Cerebellar cortex (tissue), 1 donor: ENCODE measurements at places on chromosomes 7 and 10.

DNA sequence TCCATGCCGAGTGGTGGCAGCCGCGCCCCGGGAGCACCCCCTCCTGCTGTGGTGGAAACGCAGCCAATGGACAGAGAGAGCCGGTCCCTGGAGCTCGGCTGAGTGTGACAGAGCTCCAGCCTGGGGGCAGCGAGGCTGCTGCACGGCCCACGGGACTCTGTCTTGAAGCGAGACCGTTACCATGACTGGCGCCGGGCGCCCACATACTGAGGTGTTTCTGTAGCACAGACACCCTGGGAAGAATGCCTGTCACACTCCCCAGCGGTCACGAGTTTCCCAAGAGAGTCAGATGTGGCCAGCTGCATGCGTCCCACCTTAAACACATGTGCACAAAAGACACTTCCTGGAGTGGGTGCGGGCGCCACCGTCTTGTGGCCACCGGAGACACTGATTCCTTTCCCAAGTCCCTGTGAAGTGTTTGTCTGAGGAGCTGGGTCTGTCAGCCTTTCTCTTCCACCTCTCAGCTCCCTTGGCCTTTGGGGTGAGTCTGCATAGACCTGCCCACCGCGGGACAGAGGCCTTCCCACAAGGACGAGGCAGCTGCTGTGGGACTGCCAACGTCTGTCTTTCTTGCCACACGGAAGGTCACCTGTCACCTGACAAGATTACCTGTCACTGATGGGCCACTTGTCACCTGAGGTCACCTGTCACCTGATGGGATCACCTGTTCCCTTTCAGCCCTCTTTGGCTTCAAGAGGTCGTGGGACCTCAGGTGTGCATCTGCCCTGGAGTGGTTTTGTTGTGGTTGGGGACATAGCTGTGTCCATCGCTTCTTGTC lies 94.6 kb downstream of the DNAJB6 start:
- DNase-seq: no peak

- DNase-seq: no peak
Measured at GRCh38 chr7:114269714-114270113, 144.9 kb upstream of the FOXP2 start.

DNA sequence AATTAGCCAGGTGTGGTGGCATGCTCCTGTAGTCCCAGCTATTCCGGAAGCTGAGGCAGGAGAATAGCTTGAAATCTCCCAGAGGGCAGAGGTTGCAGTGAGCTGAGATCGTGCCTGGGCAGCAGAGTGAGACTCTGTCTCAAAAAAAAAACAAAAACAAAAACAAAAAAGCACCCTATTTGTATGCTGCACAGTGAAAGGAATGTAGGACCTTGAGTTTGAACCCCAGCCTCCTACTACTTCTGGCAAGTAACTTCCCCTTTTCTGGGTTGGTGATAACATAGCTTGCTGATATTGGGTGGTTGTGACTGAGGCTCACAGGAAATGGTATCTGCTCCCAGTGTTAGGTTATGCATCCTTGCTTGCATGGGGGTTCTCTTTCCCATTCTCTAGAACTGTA lies 205.3 kb downstream of the BUB3 start:
- no peak for DNase-seq

DNA sequence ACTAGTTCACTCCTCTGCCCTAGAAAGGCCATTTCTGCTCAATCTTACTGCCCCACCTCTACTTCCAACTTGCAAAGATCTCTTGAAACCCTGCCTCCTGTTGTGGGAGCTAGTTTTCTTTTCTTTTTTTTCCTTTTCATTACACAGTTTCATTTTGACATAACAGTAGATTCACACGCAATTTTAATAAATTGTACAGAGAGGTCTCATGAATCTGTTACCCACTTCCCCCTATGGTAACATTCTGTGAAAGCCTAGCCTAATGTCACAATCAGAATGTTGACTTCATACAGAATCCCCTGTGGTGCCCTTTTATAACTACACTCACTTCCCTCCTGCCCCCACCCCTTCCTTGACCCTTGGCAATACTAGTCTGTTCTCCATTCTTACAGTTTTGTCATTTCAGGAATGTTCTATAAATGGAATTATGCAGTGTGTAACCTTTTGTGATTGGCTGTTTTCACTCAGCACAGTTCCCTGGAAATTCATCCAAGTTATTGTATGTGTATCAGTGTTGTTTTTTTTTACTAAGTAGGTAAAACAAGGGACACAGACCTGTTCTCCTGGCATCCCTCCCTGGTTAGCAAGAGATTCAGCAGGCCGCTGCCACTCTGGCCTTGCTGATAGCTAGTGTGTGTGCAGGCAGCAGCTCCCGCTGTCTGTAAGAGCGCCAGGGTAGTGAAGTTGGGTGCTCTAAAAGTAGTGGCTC lies 21.5 kb downstream of the CHST3 start:
- DNase-seq: no peak

DNA sequence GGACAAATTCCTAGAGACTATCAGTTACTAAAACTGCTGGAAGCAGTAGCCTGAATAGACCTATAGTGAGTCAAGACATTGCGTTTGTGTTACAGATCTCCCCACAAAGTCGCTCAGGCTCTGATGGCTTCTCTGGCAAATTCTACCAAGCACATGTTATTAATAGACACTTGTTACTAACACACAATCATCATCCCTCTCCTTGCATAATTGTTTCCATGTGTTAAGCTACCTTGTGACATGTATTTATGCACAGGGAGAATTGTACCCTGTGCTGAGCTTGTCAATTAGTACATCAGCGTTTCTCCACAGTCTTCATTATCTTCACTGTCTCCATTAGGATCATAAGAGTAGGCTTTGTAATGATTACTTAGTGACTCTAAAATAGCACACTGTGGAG lies 31.2 kb downstream of the DYNC2I1 start:
- DNase-seq: no peak

DNA sequence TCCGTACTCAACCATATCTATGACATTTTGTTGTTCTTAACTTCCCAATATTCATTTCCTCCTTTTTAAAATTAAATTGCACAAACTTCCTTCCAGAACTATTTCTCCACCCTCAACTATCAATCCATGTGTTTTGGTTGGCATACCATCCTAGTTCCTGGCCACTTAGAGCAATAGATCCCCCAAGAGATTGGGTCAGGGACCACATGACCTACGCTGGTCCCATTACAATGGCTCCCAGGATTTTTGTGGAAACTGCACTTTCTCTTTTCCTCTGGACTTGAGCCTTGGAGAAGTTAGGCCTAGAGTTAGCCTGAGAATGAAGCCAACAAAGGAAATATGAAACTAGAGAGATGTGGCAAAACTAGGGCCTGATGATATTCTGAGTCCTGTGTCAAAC lies 55.7 kb upstream of the CASD1 start:
- no peak for DNase-seq

DNA sequence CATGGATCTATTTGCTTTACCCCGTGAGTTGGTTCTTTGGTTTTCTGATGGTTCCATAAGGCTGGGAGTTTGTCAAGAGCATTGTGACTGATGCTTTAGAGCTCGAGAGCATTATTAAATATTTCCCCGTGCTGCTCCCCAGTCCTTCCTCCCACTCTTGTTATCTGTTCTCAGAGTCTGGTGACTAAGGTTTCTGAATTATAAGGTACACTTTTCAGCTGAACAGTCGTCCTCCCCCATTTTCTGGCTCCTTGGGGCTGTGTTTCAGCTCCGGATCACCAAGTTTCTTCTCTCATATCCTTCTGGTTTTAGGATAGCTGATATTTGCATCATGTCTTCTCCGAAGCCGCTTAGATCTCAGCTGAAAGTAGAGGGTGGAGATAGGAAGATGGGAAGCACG lies 57.8 kb upstream of the CACNB2 start:
- no peak for DNase-seq

DNA sequence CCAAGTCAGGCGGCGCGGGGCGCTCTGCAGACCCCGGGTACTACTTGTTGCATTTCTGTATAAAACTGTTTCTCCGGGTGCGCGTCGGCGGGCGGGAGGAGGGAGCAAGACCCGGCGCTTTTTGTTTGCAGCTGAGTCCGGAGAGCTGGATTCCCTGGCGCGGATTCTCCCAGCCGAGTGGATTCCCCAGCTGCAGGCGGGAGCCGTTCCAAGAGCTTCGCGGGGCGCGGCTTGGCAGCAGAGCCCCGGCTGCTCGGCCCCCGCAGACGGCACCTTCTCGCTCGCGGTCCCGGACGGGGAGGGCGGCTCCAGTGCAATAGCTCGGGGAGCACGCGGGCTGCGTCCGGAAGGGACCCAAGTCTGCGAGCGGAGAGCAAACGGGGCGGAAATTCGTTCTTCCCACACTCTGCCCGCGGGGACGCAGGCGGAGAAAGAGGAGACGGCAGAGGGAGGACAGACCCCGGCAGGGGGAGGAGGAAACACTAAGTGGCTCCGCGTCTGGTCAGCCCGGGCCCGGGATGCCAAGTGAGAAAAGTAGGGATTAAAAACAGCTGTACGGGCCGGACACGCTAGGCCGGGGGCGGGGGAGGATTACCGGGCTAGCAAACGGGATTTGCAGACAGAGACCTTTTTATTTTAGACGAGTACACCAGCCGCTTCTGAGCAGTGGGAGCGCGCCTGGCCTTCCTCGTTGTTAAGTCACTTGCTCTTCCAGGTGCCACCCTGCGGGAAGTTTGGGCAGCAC lies at the start of gene TRIL:
Gene TRIL (minus strand): TSS at position 96 of the 745 bp plus-strand sequence. CDS start 284 bp downstream, outside the sequence.
- no peak for DNase-seq

DNA sequence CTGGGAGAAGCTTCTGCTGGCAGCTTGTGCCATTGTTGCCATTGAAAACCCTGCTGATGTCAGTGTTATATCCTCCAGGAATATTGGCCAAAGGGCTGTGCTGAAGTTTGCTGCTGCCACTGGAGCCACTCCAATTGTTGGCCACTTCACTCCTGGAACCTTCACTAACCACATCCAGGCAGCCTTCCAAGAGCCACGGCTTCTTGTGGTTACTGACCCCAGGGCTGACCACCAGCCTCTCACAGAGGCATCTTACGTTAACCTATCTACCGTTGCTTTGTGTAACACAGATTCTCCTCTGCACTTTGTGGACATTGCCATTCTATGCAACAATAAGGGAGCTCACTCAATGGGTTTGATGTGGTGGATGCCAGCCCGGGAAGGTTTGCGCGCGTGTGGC lies 220.7 kb downstream of the ADK start:
- no peak for DNase-seq

- no peak for DNase-seq
Measured at GRCh38 chr10:127776816-127777215, 39.8 kb downstream of the FOXI2 start.

- no peak for DNase-seq
Measured at GRCh38 chr10:72730479-72730878, 38.5 kb downstream of the MCU start.

- DNase-seq: no peak
Measured at GRCh38 chr10:5573968-5574641, 49.3 kb downstream of the CALML3 start.

DNA sequence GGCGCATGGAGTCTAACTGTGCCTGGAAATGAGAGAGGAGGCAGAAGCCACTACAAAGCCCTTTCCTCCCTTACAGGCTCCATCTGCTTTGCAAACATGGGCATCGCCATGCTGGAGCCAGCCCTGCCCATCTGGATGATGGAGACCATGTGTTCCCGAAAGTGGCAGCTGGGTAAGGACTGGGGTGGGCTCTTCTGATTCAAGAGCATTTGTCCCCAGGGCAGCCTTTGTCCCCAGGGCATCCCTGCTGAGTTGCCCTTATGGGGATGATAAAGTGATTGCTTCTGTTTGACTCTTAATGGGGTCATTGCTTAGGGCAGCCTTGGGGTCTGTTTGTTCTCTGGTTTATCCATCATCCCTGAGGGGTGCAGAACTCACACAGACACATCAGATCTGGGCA lies 16.8 kb downstream of the SLC18A2 start:
- DNase-seq: no peak

DNA sequence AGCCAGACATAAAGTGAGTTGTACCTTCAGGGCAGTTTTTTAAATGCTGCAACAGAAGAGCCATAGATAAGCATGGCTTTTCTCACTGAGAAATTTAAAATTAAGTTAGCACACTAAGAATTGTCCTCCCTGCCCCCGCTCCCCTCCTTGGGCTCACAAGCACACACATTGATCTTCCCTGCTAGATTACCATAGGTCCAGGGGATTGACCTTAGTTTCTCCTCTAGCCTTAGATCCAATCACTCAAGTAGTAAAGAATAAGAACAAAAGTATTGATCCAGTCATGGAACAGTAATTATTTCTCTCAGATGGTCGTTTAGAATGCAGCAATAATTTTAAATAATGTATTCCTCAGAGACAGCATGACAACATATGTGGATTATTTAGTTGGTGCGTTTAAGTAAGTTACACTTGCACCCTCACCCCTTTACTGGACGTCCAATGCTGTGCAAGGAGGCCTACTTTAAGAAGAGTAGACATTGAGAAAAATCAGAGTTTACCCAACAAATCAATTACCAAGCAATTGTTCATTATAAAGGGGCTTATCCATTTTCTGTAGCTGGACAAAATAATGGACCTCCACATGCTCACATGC lies 683.5 kb upstream of the GALNT17 start:
- DNase-seq: no peak

DNA sequence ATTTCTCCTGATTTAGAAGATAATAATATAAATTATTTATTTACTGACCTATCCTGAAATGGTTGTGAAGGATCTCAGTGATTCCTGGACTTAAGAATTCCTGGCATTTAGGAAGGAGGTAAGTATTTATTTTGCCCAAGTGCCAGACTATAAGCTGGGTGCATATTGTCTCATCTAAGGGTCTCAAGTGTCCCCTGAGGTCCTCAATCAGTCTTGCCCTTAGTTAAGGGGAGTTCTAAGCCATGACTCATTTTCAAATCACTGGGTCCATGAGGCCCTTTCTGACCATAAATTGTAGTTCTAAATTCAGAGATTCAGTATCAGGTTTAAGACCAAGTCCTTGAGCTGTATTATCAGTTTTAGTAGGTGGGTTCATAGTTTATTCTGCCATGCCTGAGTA lies 251.6 kb upstream of the MEOX2 start:
- no peak for DNase-seq

DNA sequence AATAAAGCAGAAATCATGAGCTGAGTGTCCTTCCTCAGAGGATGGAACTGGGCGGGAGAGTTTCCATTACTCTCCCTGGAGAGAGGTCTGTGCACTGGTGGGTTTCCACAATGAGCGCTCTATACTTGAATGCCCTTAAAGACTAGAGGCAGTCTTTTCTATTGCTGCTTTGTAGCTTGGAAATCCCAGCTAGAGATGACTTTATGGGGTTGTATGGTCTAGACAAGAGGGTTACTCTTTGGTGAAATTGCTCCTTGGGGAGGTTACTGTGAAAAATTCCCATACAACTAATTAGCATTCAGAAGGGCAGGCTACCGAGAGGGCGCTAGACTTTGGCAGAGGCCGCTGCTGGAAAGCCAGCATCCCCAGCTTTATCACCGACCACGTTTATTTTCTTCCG lies 136.8 kb downstream of the TAX1BP1 start:
- DNase-seq: no peak

GRCh38 chr10:120431251-120431651 lies 25.8 kb upstream of the PLPP4 start:
- DNase-seq: no peak

GRCh38 chr10:5043716-5044115 lies 40.1 kb upstream of the AKR1C2 start:
- no peak for DNase-seq
